ENCODE measurements at places on chromosomes 12 and 14.
A peak's percentile ranks its signal among the peaks of the same experiment; 100 is the strongest.

- DNase-seq: no peak
Measured at GRCh38 chr12:93115646-93116045, 186.6 kb upstream of the EEA1 start.

- DNase-seq: no peak
Measured at GRCh38 chr12:121033625-121034349, 5.3 kb downstream of the OASL start.

DNA sequence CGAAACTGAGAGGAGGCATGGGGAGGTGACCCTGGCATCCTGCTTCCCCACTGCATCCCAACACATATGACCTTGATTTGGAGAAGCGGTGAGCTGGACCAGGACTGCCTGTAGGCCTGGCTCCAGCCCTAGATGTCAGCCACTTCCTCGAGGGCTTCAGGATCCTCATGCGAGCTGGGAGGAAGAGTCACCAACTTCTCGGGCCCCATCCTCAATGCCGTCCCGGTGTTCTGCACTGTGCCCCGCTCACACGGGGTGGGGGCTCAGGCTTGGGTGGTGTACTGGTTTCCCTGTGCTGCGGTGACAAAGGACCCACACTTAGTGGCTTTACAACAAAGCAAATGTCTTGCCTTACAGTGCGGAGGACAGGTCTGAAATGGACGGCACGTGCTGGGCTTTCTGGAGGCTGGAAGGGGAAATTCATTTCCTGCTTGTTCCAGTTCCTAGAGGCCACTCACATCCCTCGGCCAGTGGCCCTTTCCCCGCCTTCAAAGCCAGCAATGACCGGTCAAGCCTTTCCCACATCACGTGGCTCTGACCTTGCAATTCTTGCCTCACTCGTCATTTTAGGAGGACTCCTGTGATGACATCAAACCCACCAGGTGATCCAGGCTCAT is 298.1 kb upstream of the RTL1 start:
- no peak for DNase-seq

DNA sequence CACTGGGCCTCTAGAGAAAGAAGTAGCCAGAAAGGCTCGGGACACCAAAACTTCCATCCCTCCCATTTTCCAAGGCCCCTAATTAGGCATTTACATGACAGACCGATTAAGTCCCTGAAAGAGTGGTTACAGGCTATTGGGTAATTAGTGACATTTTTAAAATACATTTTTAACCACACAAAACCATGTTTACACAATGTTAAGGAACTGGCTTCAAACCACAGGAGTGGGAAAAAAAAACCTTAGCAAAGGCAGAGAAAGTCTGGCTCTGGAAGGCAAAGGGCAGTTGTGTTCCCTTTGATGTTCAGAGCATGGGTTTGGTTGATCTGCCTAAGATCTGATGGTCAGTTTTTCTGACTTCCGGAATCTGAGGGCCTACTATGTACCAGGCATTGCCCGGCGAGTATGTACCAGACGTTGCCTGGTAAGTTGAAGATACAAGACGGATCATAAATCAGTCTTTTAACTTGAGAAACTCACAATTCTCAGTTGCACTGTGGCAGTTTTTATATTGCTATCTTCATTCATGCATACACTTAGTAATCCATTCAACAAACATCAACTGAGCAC is 576.5 kb downstream of the MED13L start:
- DNase-seq: no peak

DNA sequence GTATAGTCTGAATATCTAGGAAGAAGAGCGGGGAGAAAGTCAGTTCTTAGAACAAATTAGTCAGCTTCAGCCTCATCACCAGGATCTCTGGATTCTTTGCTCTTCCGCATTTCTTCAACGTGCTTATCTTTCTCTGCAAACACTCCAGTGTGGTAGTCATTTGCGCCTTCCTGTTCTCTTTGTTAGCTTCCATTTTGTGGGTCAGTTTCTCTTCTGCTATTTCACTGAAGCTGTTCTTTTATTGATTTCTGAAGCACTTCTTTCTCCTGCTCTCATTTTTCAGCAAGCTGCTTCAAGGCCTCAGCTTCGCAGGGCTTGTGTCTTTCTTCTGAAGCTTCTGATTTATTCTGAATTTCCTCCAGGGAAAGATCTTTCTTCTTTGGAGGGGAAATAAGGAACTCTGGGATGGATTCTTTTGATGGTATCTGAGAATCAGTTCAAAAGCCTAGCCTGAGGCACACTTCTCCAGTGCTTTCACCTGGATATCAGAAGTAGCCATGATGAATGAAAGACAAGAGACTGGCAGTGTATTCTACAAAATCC is 13.5 kb downstream of the AMN1 start:
- DNase-seq: no peak

DNA sequence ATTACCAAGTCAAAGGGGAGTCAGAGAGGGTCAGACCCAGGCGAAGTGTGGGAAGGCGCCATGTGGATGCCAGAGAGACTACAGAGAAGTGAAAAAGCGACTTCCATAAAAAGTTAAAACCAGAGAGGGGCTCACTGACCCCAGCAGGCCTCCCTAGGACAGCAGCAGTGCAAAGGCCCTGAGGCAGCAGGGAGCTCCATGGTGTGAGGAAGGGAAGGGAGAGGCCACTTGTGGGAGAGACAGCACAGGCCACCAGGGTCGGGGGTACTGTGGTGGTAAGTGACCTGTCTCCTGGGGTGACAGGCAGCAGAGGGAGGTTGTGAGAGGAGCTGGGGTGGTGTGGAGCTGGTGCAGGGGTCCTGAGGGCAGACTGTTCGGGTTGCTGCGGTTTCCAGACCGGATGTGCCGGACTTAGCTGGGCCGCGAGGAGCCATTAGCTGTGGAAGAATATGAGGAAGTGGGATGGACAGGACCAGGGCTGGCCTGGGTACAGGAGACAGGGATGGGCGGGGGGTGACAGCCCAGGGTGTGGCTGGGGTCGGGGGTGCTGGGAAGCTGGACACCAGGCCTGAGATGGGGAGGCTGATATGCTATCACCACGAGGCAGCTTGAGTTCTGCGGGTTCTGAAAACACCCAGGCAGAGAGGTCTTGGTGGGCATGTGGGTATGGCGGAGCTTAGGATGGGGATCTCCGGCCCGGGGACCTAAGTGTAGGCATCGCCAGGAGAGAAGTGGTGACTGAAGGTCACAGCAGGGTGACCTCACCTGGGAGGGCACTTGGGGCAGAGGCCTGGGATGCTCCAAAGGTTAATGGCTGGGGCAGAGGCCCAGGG is 22.7 kb downstream of the SETD1B start:
- DNase-seq: no peak

GRCh38 chr14:44988694-44989093 is 26.7 kb downstream of the TOGARAM1 start:
- no peak for DNase-seq

DNA sequence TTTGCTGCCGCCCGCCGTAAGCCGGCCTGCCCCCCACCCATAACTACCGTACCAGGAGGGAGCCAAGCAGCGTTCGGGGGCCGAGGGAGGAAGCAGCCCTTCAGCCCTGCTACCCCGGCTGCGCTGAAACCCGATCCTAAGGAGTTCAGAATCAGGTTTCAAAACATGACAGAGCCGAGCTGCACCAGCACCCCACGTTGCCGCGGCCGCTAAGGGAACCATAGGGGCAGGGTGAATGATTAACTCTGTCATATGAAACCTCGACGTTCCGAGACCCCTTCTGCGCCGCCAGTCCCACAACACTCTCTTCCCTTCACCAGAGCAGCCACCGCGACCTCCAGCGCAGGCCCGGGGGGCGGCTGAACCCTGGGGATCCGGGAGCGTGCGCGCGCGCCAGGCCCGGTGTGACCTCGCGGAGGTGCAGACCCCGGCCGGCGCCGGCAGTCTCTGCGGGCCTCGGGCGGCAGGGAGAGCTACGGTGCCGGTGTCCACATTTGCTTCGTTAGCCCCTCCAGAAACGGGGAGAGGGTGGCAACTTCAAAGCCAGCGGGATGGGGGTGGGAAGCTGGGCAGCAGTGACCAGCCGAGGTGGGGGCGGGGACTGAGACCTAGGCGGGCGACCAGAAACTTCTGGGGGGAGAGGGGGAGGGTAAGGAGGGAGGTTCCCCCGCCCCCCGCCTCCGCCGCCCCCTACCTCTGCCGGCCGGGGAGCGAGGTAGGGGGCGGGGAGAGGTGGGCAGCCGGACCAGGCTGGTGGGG is 1.6 kb downstream of the SIX4 start:
- no peak for DNase-seq

DNA sequence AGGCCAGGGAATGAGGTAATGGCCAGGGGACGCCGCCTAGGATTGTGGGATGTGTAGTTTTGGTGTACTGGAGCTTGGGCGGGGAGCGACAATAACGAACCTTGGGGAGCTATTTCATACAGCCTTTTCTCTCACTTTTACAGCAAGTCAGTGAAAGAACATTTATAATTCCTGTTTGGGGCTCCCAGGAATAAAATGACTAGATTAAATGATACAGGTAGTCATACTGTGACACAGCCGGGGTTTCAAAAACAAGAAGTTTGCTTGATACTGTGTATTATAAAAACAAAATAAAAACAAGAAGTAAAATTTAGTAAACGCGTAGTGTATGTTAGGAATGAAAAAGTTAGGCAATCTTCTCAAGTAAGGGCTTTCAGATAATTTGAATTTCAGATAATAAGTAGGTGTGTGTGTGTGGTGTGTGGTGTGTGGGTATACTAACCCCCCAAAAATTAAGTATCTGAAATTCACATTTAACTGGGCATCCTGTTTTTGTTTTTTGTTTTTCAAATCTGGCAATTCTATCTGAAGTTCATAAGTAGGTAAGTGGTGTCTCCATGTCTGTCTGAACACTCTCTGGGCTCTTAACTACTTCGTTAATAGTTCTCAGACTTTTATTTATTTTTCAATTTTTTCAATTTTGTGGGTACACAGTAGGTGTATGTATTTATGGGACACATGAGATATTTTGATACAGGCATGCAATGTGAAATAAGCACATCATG is 458 bp upstream of the DCTN2 start:
- DNase-seq: no peak

DNA sequence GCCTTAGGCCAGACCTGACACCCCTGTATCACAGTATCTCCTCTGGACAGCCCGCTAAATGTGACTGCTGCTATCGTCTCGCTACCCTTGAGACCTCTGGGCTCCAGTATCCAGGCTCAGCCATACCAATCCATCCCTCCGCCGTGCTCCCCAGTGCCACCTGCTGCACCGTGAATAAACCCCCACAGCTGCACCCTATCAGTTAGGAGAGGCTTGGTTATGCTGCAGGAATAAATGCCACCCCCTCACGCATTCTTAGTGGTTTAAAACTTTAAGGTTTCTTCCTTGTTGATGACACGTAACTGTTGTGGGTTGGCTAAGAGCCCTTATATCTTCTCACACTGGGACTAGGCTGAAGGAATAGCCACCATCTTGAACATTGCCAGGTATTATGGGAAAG is 12.1 kb downstream of the CCDC63 start:
- no peak for DNase-seq

DNA sequence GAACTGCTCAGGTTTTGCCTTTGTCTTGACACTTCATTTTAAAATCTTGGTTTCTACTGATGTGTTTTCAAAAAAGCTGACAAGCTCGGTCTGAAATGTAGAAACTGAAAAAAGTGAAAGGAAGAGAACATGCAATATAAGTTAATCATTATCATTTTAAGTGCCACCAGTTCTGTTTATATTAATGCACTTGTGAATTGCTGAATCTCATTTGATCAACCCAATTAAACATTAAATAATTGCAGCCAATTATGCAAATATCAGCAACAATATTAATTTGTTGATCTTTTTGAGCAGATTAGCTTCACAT is 133.8 kb downstream of the BCAT1 start:
- DNase-seq: no peak

DNA sequence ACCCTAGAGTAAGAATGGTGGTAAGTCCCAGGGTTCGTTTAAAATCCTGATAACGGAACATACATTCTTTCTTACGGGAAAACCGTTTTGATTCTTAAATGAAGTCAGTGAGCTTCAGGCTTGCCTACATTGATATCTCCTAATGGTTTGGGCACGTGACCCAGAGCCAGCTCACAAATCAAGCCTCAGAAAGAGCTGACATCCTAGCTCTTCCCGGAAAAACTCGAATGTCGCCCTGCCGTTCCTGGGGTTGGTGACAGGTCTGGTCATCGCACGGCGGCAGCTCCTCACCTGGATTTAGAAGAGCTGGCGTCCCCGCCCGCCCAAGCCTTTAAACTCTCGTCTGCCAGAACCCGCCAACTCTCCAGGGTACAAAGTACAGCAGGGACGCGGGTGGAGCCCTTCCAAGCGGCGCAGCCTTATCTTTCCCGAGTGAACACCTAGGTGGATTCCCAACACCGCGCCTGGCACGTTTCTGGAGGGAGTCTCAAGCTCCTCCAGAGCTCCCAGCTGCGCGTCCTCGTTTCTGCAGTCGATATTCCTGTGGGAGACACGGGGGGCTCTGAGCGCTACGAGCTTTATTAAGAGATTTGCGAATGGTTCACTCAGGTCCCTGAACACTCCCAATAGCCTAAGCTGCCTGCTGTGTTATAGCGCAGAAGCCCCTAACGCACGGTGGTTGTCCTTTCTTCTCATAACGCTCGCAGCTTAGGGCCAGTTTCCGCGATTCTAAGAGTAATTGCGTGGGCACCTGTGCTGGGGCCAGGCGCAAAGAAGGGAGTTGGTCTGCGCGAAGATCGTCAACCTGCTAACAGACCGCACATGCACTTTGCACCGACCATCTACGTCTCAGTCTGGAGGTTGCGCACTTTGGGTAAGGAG is at the start of gene SSTR1:
TSS of gene SSTR1 (plus strand) at position 169 of the 882 bp plus-strand sequence. CDS start 1,486 bp downstream, outside the sequence.
- DNase-seq: no peak

- no peak for DNase-seq
Measured at GRCh38 chr12:3432868-3433267, 58.1 kb upstream of the PRMT8 start.

GRCh38 chr12:4984971-4985370 is 58.7 kb upstream of the KCNA5 start:
- DNase-seq: peak; percentile 12

DNA sequence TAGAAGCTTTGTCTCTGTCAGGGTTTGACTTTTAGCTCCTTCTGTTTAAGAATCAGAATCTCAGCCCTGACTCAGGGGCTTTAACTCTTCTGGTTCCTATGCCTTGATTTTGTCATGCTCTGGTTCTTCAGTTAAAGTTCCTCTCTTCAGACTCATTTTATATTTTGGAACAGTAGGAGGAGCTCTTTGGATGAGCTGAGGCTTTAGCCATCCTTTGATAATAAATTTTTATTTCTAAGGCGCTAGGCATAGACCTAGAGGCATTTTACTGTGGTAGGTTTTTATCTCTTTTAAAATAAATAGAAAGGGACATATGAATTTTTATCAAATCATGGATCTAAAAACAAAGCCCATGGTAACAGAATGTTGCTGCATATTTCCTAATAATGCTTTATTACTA is 51.7 kb downstream of the ATP23 start:
- DNase-seq: no peak

GRCh38 chr14:38848243-38848935 is 254.6 kb downstream of the SEC23A start:
- no peak for DNase-seq

GRCh38 chr12:14911131-14911530 is 25.5 kb upstream of the MGP start:
- DNase-seq: no peak
